ENCODE measurements at places on chromosomes 11 and 22. TPM values are rescaled to one million over a fixed set of nuclear protein-coding genes. Genes with fewer than 3 reads are reported as not detected.

The GVQW3 gene
- 0.84 TPM for total RNA-seq

The CD3G gene
- 0.31 TPM for total RNA-seq

The SEPTIN3 gene
- not detected for total RNA-seq

The CASP1 gene
- 7.1 TPM for total RNA-seq

The NXPE4 gene
- total RNA-seq, result not detected

The OVOL1 gene
- total RNA-seq, result not detected

The JRKL gene
- 1.0 TPM for total RNA-seq

The NXPE1 gene
- not detected for total RNA-seq

The TBX10 gene
- total RNA-seq, result 0.49 TPM

The CCDC87 gene
- 0.26 TPM for total RNA-seq

The ALDH3B1 gene
- total RNA-seq, result 7.4 TPM

The OR52N4 gene
- not detected for total RNA-seq

The UBQLNL gene
- total RNA-seq, result not detected

The SPA17 gene
- total RNA-seq, result 1.5 TPM

The HTR3B gene
- total RNA-seq, result not detected

The GDPD4 gene
- 0.44 TPM for total RNA-seq

The RRAS2 gene
- 44.8 TPM for total RNA-seq

The MAPK1 gene
- total RNA-seq, result 47.5 TPM

The APOBEC3F gene
- 5.0 TPM for total RNA-seq

The OR6T1 gene
- not detected for total RNA-seq

The ZMAT5 gene
- 12.3 TPM for total RNA-seq

The ZDHHC8 gene
- total RNA-seq, result 11.4 TPM

The MOV10L1 gene
- total RNA-seq, result 0.21 TPM

The DTX4 gene
- 25.5 TPM for total RNA-seq

The FLRT1 gene
- total RNA-seq, result not detected

The GRIK4 gene
- not detected for total RNA-seq

The PLA2G3 gene
- not detected for total RNA-seq

The PANX2 gene
- total RNA-seq, result 12.3 TPM

The SLC5A1 gene
- 1.4 TPM for total RNA-seq

The GPHA2 gene
- total RNA-seq, result not detected

The TBX1 gene
- 0.32 TPM for total RNA-seq

The SYT12 gene
- total RNA-seq, result 4.0 TPM

The OR4C11 gene
- not detected for total RNA-seq

The CHRM1 gene
- not detected for total RNA-seq

The APOC3 gene
- total RNA-seq, result 7,155 TPM

The ARHGAP8 gene
- 1.0 TPM for total RNA-seq

The CLDN5 gene
- 12.1 TPM for total RNA-seq

The TMEM45B gene
- 11.4 TPM for total RNA-seq

The CDC42BPG gene
- 0.92 TPM for total RNA-seq

The WT1 gene
- not detected for total RNA-seq

The BLID gene
- not detected for total RNA-seq

The PDE3B gene
- total RNA-seq, result 22.0 TPM

The APOA4 gene
- 131 TPM for total RNA-seq
